Cerebellar nuclear complex (tissue), 1 donor: ENCODE measurements at places on chromosomes 7 and 10.

DNA sequence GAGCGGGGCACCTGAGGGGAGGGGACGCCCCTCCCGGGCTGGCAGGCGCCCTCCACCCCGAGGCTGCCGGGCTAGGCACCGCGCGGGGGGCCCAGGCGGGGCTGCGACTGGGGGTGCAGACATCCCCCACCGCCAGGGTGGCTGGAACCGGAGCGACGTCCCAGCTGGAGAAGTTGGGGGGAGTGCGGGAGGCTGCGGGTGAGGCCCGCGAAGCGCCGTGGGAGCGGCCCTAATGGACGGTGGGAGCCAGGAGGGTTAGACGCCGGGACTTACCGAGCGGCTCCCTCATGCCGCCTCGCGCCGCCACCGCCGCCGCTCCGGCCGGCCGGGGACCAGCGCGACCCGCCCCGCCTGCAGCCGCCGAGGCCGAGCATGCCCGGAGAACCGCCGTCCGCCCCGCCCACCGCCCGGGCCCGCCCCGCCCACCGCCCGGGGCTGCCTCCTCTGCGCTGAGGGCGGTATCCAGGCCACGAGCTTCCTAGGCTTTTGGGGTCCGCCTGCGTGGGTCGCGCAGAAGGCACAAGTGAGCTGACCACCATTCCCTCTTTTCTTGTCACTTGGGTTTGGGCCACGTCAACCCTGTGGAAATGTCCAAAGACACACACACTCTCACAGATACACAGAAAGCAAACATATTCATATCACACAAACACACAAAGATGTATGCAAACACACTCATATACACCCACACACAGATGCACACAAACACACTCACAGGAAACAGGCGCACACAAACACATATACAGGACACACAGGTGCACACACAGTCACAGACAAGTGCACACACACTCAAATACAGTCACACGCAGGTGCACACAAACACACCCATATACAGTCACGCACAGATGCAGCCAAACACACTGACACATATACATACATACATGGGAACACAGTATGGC is at the start of gene JCAD:
JCAD (minus strand) TSS at position 378 of the 899 bp plus-strand sequence. CDS start 11,774 bp downstream, outside the sequence.
- no peak for DNase-seq

- DNase-seq: no peak
These were observed 84.1 kb upstream of the PPIF start for GRCh38 chr10:79262959-79263746.

- no peak for DNase-seq
These were observed 88.0 kb downstream of the FOXP2 start for GRCh38 chr7:114502454-114503254.

DNA sequence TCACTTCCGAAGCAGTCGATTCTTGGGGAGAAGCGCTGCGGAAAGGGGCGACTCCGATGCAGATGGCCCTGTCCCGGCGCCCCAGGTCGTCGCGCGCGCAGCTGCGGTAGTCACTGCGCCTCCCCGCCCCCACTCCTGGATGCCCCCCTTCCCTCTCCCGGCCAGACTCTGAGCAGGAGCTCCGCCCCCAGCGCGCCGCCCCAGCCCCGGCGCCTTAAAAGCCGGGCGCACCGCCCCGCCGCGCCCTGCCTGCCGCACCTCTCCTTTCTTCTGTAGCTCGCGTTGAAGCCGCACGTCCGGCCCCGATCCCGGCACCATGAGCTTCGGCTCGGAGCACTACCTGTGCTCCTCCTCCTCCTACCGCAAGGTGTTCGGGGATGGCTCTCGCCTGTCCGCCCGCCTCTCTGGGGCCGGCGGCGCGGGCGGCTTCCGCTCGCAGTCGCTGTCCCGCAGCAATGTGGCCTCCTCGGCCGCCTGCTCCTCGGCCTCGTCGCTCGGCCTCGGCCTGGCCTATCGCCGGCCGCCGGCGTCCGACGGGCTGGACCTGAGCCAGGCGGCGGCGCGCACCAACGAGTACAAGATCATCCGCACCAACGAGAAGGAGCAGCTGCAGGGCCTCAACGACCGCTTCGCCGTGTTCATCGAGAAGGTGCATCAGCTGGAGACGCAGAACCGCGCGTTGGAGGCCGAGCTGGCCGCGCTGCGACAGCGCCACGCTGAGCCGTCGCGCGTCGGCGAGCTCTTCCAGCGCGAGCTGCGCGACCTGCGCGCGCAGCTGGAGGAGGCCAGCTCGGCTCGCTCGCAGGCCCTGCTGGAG is at the start of gene INA:
INA (plus strand) TSS at position 243 of the 817 bp plus-strand sequence; CDS start at position 317, 74 bp downstream.
- DNase-seq: peak; percentile 30

DNA sequence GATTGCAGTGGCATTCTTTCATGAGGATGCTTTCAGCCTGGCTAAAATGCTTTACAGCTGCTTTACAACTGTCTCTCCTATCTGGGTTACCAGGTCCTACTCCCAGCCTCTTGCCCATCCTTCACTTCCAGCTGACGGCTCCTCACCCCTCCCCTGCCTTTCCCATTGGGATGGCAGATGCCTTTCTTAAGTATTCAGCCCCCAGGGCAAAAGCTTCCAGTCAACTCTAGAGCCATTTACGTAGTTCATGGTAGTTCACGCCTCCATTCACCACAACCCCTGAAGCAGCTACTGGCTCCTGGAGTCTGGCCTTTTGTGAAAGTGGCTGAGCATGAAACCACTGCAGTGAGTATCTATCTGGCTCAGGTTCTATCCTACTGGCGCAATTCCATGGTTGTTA is 17.2 kb upstream of the BMPER start:
- DNase-seq: no peak

DNA sequence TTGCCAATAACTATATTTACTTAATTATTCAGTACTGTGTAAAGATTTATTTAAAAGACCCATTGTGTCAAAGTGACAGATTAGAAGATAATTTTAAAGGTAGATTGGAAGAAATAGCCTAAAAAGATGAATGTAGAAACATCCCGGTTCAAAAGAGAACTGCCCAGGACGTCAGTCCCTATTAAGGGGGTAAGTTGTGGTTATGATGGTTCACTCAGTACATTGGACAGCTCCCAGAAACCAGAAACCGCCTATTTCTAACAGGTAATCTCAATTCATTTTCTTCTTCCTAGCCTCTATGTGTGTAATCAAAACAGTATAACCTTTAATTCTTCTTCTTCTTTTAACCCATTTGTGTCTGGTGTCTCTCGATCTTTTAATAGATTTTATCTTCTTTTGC is 1.5 kb upstream of the FERD3L start:
- no peak for DNase-seq

- no peak for DNase-seq
These were observed 22.7 kb downstream of the FAM237B start for GRCh38 chr7:90298145-90299038.

GRCh38 chr7:142391191-142391992 is 133.5 kb upstream of the PRSS58 start:
- DNase-seq: no peak

DNA sequence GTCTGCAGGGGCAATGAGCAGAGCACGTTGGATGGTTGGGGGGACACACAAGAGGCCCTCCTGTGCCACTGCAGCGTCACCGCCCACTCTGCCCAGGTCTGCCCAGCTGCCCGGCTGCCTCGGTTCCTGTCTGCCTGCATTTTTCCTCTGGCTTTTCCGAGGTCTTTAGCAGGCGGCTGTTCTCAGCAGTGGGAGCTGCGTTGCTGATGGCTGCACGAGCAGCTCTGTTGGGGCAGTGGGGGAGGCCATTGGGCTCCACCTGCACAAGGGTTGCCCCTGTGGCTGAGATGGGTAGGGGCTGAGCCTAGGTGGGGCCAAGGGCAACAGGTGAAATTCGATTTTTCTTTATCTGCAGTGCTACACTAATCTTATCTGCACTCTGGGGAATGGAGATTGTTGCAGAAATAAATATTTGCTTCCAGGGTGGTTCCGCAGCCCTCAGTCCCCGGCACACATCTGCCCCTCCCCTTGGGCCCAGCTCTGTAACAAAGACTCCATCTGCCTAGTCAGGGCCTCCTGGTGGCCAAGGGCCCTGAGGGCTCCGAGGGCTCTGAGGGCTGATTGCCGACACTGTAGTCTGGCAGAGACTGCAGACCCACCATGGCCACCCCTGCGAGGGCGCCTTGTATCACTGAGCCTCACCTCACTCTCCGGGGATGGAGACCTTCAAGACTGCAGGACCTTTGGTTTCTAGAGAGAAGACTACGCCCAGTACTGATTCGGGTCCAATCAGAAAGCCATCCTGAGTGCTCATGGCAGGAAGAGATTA is 141.7 kb upstream of the SHH start:
- no peak for DNase-seq

DNA sequence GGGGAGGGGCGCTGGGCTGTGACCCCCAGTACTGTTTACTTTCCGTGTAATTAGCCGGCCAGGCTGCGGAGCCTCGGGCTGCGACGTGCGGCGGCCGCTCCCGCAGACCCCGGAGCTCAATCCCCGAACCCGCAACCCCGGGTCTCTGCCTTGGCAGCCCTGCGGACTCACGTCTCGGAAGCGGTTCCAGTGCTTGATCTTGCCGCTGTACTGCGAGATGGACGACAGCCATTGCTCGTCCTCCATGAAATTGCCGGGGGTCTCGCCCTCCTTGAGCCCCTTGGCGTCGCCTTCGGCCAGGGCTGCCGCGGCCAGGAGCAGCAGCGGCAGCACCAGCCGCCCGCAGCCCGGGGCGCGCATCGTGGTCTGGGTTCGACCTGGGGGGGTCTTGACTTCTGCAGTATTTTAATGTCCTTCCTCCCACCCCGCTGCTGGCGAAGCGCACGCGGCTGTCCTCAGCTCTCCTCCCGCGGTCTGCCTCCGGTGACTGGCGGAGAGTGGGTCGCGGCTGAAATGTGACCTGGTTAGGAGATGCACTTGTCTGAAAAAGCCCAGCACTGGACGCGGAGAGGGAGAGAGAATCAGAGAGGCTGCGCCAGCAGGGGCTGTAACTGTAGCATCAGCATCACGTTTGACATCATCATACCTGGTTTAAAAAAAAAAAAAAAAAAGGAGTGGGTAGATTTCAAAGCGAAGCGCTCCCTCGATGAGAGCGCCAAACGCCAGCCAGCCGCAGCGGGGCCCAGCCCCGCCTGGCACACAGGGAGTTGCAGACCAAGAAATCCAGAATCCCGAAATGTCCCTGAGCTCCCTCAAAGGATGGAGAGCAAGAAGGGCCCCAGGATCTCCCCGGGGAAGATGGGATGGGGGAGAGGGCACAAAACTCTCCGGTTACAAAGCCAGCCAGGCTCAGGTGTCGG is at the start of gene SPOCK2:
SPOCK2 (minus strand) TSS at position 583 of the 920 bp plus-strand sequence; CDS start at position 360, 223 bp downstream.
- peak; percentile 45 for DNase-seq

GRCh38 chr10:52623761-52624160 is 148.8 kb downstream of the MBL2 start:
- DNase-seq: no peak

DNA sequence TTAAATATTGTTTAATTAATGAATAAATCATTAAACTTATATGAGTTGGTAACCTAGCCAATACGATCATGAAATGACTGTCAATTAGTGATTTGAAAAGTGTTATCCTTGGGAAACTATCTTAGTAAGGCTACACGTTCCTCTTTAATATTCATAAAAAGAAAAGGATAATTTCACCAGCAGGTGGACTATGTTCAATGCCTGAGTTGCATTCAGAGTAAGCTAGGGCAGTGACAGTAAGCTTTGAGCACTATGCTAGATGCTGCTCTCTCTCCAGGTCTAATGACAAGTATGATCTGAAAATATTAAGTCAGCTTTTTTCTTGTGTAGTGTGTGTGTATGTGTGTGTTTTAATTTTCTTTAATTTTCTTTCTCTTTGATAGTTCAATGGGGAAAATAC is 486.3 kb upstream of the PCDH15 start:
- DNase-seq: no peak

GRCh38 chr7:86558680-86559501 is 84.8 kb upstream of the GRM3 start:
- no peak for DNase-seq

GRCh38 chr10:100327007-100327717 is 2.9 kb downstream of the PKD2L1 start:
- no peak for DNase-seq

- no peak for DNase-seq
These were observed 22.1 kb upstream of the TBXAS1 start for GRCh38 chr7:139807009-139807408.

DNA sequence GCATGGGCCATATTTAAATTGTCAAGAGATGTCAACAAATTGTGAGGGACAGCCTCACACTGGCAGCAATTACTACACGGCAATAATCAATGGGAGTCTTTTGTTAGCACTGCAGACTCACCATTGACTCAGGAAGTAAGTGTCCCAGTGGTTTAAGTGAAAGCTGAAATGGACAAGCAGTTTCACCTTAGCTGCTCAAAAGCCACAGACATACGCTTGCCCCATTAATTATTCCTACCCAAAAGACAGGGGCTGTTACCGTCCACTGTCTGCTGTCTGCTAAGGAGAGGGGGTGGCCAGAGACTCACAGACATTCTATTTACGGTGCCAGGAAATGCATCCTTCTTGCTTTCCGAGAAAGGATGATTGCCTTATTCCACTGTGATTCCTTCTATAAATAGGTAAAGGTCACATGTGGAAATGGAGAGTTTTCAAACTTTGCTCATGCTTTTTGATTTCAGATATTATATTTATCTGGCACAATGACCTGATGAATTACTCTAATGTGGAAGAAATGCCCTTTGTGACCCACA is 309.7 kb upstream of the NFE2L3 start:
- DNase-seq: no peak

DNA sequence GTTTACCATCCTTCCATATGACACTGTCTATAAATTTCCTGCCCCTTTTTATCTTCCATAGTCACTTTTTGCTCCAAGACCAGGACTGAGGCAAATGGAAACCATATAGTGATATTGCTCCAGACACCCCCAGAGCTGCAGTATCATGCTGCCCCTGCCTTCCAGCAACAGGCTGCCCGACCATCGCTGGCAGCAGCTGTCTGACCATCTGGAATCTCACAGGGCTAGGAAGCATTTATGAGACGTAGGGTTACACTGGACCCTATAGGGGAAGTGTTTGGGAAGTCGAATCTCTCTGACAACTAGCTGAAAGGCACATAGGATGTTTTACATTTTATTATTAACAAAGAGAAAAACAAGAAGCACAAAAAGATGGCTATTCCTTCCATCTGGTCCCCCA is 19.4 kb downstream of the ENO4 start:
- DNase-seq: no peak

GRCh38 chr7:98646465-98646864 is 29.4 kb downstream of the NPTX2 start:
- no peak for DNase-seq
